ENCODE measurements at places on chromosomes 5 and 9.

GRCh38 chr9:7118633-7119032, 360.9 kb downstream of the KDM4C start:
- DNase-seq = no peak

GRCh38 chr5:140403613-140404012, 2.0 kb downstream of the ANKHD1 start:
- DNase-seq = no peak

DNA sequence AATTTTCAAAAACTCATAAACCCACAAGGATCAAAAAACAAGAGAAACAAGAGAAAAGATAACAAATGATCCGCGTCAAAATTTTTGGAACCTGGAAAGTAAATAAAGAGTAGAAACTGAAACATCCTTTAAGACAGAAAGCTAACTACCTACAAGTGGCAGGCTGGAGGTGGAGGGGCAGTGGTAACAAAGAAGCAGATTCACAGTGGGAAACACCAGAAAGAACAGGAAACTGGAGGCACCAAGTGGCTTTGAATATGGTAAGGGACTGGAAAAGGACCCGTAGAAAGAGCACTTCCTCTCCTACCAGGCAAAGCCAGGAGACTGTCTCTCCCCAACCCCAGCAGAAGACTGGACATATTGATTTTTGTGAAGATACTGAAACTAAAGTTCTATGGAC, 100.6 kb upstream of the TARS1 start:
- no peak for DNase-seq

DNA sequence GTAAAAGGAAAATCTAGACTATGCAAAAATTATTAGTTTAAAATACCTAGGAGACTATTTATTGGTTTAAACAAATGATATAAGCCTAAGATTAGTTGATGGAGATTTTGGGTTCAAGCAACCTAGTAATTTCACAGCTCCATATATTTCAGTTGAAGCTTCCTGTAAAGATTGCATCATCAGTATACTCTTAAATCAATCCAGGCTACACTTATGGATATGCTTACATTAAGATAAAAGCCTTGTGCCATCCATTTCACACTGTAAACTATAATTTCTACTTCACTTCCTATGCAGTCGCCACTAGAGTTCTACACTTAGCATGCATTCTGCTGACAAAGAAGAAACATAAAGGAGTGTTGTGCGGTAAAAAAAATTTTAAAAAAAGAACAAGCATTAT, 7.3 kb upstream of the LIX1 start:
- no peak for DNase-seq

DNA sequence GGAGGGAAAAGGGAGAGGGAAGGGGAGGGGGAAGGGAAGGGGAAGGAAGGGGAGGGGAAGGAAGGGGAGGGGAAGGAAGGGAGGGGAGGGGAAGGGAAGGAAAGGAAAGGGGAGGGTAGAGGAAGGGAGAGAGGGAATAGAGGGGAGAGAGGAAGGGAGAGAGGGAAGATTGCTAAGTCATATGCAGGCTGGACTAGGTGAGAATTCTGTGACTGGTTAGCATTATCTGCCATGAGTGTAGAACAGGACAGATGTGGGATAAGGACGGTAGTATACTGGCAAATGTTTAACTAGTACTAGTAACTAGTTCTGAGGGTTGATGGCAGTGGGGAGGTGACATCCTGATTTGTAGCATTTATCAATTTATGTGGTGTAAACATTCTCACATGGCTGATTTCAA, 203.5 kb upstream of the RAD23B start:
- DNase-seq = no peak
